NCI-H1048 (cell line): ENCODE measurements at places on chromosomes 12 and 14.

- DNase-seq = no peak
Measured at GRCh38 chr12:127621366-127621765, 645.6 kb upstream of the TMEM132C start.

- no peak for DNase-seq
Measured at GRCh38 chr12:68675101-68675842, 11.5 kb upstream of the NUP107 start.

- no peak for DNase-seq
Measured at GRCh38 chr14:78178971-78179370, 8.8 kb downstream of the NRXN3 start.

- DNase-seq = no peak
Measured at GRCh38 chr14:58332561-58332960, 34.2 kb downstream of the ARID4A start.

GRCh38 chr12:121115530-121115929 lies 17.1 kb upstream of the P2RX7 start:
- DNase-seq = no peak

- DNase-seq = no peak
Measured at GRCh38 chr12:112513471-112513870, 94.7 kb downstream of the PTPN11 start.

DNA sequence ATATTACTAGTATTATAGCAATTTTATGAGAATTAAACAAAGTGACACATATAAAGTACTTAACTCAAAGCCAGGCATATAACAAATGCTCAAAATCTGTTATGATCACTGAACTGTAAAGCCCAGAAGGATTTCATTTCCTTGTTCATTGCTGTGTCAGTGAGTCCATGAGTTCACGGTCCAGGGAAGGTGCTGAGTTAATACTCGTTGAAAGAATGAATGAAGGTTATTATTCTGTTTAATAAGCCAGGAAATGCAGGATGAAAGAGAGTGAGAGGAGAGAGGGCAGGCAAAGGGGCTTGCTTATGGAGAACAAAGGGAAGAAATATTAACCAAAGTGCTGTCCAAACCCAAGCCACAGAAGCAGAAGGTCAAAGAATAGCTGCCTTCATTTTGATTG lies 40.2 kb upstream of the NT5DC3 start:
- DNase-seq = no peak

DNA sequence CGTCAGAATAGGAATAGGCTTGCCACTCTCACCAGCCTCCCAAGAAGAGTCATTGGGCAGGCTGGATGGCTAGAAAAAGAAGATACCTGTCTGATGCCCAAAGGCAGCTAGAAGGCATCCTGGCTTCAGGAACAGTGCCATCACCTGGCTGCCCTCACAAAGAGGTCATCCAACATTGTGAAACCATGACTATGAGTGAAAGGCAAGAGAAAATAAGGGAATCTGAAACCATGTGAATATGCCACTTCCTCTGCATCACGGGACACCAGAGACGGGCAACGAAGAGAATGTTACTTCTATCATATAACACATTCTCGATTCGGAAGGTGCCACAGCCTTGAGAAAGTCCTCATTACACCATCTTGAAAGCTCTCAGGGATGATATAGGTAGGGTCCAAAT lies 182.0 kb downstream of the DAD1 start:
- DNase-seq = no peak

DNA sequence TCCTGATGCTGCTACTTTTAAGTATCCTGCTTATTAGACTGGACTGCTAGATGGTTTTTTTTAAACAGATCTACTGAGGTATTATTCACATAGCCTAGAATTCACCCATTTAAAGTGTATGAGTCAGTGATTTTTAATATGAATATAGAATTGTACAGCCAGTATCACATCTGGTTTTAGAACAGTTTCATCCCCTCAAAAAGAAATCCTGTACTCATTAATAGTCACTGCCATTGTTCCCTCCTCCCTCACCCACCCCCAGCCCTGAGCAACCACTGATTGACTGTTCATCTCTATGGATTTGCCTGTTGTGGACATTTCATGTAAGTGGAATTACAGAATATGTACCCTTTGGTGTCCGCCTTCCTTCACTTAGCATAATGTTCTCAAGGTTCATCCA lies 98.4 kb downstream of the PPP2R5C start:
- DNase-seq = no peak

- DNase-seq = no peak
Measured at GRCh38 chr14:61343991-61344405, 22.6 kb downstream of the PRKCH start.

GRCh38 chr14:104693482-104694431 lies 4.3 kb downstream of the INF2 start:
- DNase-seq = no peak

DNA sequence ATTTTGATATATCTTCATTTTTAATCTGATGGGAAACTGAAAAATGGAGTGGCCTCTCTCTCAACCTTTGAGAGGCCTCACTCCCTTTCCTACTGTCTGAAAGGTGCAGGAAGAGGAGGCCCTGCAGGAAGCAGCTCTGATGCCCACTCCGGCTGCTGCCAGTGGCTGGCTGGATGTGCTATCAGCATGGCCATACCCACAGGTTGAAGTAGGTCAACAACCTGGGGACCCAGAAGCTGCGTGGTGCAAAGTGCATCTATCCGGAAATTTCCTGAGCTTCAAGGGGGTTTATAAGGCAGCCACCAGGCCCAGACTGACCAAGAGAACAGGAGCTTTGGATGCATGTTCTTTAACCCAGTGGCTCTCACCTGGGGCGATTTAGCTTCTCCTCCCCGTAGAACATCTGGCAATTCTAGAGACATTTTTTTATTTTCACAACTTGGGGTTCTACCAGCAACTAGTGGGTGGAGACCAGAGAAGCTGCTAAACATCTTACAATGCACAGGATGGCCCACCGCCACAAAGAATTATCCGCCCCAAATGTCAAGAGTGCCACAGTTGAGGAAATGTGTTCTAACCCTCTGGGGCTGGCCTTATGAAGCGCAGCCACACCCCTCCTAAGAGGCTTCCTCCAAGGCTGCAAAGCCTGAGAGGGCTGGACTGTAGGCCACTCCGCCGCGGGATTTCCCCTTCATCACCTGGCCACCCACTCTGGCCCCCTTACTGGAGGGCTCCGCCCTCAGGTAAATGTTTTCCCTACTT lies 8.2 kb upstream of the BATF start:
- no peak for DNase-seq

GRCh38 chr12:69265205-69265604 lies 25.8 kb downstream of the CPSF6 start:
- DNase-seq = no peak

GRCh38 chr14:92677087-92677668 lies 71.2 kb downstream of the LGMN start:
- DNase-seq = no peak

GRCh38 chr12:48907245-48907644 lies 18.0 kb downstream of the FKBP11 start:
- no peak for DNase-seq
